Activated T-helper 1 cell treated with Interleukin-2 at 50 U/mL for 16 hours (primary cell): ENCODE measurements at places on chromosomes 2 and 18.

GRCh38 chr2:102983786-102984185, 222.0 kb downstream of the TMEM182 start:
- DNase-seq, result no peak

- no peak for DNase-seq
Observed at GRCh38 chr2:85706599-85707296, 12.6 kb downstream of the GNLY start.

GRCh38 chr2:8675543-8675942, 6.3 kb upstream of the ID2 start:
- DNase-seq, result no peak

- DNase-seq, result no peak
Observed at GRCh38 chr18:11251229-11251890, 102.0 kb upstream of the PIEZO2 start.

DNA sequence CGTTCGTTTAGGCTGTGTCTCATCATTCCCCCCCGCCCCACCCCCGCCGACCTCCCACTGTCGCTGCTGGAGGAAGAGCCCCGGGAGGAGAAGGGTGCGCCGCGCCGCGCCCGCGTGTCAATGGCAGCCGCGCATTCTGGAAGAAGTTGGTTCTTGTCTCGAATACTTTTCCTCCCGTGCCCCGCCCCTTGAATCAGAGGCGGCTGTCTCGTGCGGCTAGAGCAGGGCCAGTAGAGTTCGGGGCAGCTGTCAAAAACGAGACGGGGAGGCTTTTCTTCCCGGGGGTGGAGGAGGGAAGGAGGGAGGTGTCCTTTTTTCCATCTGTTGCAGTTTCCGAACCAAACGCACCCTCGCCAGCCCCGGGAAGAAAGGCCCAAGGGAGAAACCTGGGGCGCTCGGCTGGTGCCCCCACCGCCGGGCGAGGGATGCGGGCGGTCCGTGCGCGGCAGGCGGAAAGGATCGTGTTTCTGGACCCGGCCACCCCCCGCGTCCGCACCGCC, 410 bp upstream of the TGIF1 start:
- DNase-seq, result peak; percentile 67

DNA sequence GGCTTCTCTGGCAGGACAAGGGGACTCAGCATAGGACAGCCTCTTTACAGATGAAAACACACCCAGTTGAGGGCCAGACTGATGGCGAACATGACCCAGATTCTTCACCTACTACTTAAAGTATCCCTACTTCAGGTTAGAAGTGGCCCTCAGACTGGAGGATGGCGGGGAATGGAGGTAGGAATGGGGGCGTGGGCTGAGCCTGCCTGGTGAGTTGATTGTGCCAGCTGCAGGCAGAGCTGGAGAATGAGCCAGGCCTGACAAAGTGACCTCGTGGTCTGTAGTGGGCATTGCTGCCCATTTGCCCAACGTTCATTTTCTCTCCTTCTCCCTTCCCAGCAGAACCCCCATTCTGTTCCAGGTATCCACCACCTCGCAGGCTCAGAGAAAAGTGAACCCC, 186.1 kb downstream of the KLHL29 start:
- DNase-seq, result no peak

GRCh38 chr18:3874125-3874524, 424.2 kb downstream of the TGIF1 start:
- no peak for DNase-seq

DNA sequence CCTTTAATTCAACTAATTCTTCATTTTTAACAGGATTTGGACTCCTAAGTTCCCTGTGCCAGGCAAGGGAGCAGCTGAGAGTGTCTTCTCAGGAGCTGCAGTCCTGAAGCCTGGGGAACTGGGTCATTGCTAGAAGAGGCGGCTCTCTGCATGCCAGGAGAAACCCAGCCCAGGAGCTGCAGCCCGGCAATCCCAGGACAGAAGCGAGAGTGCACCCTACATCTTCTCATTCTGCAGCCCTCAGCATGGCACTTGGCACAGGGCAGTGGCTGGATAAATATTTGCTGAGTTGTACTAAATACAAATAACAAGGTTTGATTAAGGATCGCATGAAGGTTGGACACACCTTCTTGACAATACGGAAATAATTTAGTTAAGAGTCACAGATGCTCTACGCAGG, 244.9 kb upstream of the PXDN start:
- DNase-seq, result no peak

DNA sequence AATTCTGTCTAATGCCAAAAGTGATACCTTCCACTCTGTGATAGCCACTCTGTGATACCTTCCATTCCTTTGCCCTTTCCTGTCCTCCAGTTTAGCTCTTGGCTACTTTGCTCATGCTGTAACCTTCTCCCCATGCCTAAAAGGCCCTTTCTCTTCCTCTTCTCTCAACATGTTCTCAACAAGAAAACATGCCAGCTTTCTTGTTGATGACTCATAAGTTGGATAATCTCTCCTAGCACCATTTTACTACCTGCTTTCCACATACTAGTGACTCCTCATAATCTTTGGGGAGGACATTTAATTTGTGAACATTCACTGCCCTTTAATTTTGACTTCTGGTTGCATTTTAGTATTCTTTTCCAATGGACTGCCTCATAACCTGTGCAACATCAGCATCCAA, 55.9 kb upstream of the NT5C1B start:
- no peak for DNase-seq

GRCh38 chr2:7627583-7627982, 710.4 kb downstream of the RNF144A start:
- DNase-seq, result no peak

GRCh38 chr2:218748741-218749441, 33.1 kb upstream of the CYP27A1 start:
- no peak for DNase-seq

DNA sequence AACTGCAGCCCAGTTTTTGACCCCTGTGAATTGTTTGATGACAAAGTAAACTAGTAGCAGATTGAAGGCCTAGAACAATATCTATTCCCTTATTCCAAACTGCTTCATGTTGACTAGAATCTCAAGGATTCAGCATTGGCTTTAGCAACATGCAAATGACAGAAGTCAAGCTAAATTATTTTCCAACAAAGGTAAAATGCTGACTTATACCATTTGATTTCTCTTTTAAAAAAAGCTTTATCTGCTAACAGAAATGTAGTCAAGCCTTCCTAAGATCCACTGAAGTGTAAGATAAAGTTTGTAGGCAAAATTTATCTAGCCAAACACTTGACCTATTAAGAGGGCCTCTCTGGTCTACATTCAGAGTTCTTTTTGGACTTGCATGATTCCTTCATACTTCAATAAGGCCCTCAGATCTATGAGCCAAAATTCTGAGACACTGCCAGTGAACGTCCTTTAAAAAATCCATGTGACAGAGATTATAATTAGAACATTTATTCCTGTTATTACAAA, 9.5 kb upstream of the CYBRD1 start:
- no peak for DNase-seq

GRCh38 chr2:36455788-36456187, 100.2 kb downstream of the CRIM1 start:
- no peak for DNase-seq

GRCh38 chr2:201852462-201852861, 46.1 kb downstream of the CDK15 start:
- no peak for DNase-seq

DNA sequence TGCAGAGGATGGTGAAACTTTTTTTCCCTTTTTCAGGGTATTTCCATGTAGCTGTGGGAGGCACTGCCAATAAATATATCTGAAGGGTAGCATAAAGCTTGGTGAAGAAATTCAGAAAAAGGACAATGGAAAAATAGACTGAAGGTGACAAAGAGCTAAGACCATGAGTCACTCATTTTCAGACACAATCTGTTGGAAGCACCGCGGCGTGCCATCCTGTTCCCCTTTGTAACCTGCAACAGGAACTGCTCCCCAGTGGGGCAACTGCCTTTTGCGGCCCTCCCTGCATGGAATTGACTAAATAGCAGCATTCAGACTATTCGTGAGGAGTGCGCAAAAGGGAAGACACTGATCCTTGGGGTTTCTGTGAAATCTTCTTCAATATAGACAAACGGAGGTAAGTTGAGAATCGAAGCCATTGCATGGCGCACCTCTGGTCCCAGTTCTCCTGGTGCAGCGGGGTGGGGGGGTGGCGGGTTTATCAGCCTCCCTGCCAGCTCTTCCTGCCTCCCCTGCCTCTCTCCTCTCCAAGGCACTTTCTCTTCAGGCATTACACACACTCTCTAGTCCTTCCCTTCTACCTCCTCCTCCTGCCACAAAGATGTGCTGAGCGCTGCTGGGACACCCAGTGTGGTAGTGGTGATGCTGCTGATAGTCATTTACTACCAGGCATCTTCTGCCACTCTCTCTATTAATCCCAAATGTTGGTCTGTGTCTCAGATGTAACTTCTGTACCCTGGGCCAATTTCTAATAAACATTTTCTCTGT, 126.2 kb upstream of the TMEM200C start:
- DNase-seq, result no peak

- DNase-seq, result no peak
Observed at GRCh38 chr2:205750797-205751196, 68.5 kb downstream of the NRP2 start.

- DNase-seq, result no peak
Observed at GRCh38 chr2:14350856-14351255, 281.7 kb upstream of the LRATD1 start.

DNA sequence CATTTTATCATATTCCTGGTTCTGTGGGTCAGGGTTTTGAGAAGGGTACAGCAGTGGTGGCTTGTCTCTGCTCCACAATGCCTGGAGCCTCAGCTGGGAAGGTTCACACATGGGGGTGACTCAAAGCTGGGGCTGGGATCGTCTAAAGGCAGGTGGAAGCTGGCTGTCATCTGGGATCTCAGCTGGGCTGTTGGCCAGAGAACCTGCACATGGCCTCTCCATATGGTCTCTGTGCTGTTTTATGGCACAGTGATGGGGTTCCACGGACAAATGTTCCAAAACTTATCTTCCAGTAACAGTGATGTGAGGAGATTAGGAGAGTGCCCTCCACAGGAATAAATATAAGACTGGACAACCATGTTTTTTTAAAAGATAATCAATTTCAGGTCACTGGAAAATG, 191.4 kb downstream of the SS18 start:
- DNase-seq, result no peak

- DNase-seq, result no peak
Observed at GRCh38 chr2:10333247-10333613, 30.5 kb downstream of the HPCAL1 start.

- DNase-seq, result no peak
Observed at GRCh38 chr2:107222466-107222865, 336.5 kb upstream of the ST6GAL2 start.

DNA sequence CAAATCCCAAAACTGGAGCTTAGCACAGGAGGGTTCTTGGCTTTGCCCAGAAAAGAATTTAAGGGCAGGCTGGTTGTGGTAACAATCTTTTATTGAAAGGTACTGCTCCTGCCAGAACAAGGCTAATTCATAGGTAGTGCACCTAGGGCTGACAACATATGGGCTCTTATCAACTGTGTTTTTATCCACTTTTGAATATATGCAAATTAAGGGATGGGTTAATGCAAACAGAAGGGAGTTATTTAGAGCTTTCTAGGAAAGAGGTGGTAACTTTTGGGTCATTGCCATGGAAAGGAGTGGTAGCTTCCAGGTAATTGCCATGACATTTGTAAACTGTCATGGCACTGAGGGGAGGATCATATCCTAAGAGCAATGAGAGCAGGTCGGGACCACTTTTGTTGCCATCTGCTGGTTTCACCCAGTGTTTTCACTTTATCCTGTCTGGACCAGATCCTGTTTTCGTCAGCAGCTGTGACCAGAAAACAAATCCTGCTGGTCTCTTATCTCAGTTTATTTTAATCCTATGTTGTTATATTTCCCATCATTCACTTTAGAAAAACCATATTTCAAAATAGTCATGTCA, 981 bp downstream of the C2orf66 start:
- DNase-seq, result no peak

DNA sequence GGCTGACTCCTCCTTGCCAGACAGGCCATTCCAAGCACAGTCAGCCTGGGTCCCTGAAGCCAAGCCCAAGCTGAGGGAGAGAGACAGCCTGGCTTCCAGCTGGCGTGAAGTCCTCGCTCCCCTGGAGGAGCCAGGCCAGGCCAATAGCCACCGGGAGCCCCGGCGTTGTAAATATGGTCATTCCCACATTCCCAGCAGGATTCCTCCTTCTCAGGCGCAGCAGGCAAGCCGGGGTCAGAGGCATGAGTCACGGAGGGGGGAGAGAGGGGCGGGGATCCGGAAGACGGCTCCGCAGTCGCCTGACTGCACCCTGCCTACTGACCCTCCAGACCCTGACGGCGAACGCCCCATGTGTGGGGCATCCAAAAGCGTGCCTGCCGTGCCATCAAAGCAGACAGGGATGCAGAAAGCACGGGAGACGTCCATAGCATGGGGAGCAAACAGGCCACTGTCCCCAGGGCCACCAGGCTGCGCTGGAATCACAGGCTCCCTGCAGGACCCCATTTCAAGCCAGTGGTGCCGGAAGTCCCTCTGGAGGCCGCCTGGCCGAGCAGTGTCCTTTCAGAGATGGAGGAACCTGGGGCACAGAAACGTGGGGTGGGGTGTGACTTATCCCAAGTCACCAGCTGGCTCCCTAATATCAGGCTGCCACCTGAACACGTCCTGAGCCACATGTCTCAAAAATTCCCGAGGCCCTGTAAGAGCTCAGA, 48.2 kb downstream of the TWIST2 start:
- no peak for DNase-seq

DNA sequence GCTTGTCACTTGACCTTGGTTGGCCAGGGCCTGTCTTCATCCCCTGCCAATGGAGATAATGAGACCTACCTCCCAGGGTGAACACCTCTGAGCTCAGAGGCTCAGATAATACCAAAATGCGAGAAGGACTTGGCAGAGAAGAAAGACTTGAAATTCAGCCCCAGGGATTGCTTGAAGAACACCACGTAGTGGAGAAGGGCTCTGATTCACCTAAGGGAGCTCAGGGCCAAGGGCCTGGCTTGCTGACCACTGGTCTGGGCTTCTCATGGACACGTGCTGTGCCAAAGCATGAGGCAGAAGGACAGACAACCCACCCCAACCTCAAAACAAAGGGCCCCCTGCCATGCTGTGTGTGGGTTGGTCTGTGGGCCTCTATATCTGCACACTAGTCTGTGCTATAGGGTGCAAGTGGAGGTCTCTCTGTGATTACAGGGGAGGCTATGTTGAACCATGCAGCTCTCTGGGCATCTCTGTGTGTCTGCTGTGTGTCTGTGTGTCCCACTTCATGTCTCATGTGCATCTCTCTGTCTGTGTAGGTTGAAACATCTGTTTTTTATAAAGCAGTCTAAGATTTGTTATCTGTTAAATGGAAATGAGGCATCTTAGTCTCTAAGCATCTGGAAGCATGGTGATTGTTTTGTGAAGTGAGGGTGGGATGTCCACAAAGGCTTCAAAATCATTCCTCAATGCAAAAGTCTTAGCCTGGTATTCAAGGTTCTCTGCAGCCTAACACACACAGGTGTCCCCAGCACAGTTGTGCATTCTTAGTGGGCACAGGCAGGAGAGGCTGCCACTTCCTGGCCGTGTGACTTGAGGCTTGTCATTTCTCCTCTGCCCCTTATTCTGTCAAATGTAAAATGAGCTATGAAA, 61.0 kb upstream of the EPAS1 start:
- no peak for DNase-seq

- DNase-seq, result no peak
Observed at GRCh38 chr18:5534845-5535244, 9.0 kb downstream of the EPB41L3 start.

- no peak for DNase-seq
Observed at GRCh38 chr2:106115250-106115649, 78.9 kb downstream of the UXS1 start.
